CD4-positive, alpha-beta T cell (primary cell): ENCODE measurements at places on chromosomes 13 and 19. TPM values are rescaled to one million over a fixed set of nuclear protein-coding genes. Genes with fewer than 3 reads are reported as not detected.

DNA sequence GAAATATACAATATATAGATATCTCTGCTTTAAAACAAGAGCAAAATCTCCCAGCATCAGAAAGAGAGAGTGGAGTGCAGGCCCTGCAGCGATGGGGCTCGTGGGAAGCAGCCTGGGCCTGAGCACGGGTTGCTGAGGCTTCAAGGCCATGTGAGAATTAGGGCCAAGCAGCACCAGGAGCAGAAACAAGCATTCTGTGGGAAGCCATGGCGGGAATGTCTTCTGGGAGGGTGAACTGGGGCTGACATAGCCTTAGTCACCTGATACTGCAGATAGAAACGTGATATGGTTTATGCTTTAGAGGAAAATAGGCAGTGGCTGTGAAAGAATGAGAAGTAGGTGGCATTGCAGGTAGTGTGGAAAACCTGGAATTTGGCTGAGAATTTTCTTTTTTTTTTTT is 472.3 kb downstream of the IRS2 start:
- DNase-seq = no peak
- no peaks in the 10 kb centered on the region for H3K36me3 ChIP-seq
- no peaks in the 10 kb centered on the region for H3K27me3 ChIP-seq
- no peak overlapping the region for H3K4me3 ChIP-seq
- no peaks in the 10 kb centered on the region for H3K4me1 ChIP-seq

GRCh38 chr19:8371011-8371804 is 7.3 kb downstream of the ANGPTL4 start:
- no peaks in the 10 kb centered on the region for H3K4me1 ChIP-seq
- DNase-seq = no peak
- no peaks in the 10 kb centered on the region for H3K36me3 ChIP-seq
- peaks cover 17% of the 10 kb centered on the region for H3K27me3 ChIP-seq
- H3K27ac ChIP-seq = no peak overlapping the region

DNA sequence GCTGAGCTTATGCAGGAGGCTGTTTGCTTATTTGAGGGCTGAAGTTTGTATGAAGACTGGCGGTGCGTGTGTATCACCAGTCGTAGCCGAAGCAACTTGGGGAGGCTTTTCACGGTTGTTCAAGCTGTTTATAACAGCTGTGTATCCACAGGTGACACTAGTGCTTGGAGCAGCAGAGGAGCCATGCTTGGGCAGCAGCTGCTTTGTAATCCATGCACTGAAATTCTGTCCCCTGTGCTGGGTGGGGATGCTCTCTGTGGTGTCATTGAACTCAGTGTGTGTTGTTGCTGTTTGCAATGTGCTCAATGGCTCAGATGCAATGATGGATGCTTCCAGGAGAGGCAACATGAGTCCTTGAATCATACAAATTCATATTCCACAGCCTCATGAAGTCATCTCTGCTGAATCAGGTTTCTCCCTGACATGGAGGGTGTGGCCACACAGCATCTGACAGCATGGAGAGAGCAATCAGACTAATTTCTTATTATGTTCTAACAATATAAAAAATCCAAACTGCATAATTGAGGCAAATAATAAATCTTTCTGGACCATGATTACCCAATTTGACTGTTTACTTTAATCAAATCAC is 18.8 kb upstream of the GTF3A start:
- H3K27me3 ChIP-seq = no peaks in the 10 kb centered on the region
- H3K4me3 ChIP-seq = no peak overlapping the region
- no peak overlapping the region for H3K27ac ChIP-seq
- DNase-seq = no peak
- no peaks in the 10 kb centered on the region for H3K36me3 ChIP-seq

ZNF433 gene
- 2.8 TPM for total RNA-seq

DNA sequence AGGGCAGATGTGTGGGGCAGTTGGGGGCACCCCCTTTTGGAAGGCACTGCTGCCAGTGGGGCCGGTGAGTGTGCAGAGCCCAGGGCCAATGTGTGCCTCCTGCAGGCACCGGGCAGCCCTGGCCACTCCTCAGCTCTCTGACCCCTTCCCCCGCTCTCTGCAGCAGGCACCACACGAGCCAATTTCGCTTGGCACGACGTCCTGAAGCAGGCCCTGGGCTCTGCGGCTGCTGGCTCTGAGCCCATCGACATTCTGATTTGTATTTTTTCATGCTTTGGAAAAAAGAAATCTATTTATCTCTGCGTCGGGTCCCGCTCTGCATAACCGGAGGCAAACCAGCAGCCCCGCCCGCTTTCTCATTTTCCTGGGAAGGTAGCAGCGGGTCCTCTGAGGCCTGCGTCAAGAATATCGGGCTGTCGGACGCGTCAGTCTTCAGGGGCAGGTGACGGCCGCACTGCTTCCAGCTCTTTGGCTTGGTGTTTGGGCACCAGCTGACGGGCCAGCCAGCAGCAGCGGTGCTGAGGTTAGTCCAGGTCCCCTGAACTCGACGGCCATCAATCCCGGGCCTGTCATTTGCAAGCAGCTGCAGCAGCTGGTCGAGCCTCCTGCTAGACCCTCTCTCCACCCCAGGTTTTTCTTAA is 134.3 kb downstream of the KDM4B start:
- H3K4me3 ChIP-seq = no peak overlapping the region
- H3K27ac ChIP-seq = no peak overlapping the region
- peaks cover 24% of the 10 kb centered on the region for H3K36me3 ChIP-seq
- DNase-seq = no peak

DNA sequence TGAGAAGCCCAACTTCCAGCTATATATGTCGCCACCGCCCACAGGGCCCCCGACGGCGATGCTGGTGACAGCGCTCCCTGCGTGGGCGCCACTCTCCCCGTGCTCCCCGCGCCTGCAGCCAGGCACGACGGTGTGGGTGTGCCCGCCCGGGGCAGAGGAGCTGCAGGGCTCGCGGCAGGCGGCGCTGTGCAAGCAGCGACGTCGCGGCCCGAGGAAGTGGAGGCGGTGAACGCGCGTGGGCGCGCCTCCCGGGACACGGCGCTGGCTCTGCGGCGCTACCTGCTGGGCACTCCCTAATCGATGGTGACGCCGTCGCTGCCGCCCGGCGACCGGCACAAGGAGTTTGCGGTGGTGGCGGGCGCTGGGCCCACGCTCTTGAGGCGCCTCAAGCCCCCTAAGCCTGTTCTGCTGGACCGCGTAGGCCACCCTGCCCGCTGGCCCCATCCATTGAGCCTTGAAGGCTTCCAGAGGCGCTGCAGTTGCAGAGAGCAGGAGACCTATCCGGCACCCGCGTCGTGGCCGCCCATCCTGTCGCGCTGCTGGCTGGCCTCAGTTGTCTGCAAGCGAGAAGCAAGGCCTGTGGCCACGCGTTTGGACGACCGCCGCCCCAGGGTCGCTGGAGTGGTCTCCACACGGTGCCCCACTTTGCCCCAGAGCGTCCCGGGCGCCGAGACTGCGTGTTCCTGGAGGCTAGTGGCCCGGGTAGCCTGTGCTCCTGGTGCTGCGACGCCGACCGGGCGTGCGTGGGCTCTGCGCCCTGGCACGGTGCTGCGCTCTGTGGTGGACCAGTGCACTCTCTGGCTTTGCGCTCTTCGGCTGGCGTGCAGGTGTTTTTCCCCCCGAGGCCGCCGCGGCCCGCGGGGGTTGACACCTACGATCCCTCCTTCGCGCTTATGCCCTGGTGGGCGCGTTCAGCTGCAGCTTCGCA is 23.1 kb downstream of the LRFN3 start:
- peak overlapping the region; percentile 64 for H3K4me3 ChIP-seq
- H3K27me3 ChIP-seq = no peaks in the 10 kb centered on the region
- no peaks in the 10 kb centered on the region for H3K36me3 ChIP-seq
- DNase-seq = peak; percentile 83

DNA sequence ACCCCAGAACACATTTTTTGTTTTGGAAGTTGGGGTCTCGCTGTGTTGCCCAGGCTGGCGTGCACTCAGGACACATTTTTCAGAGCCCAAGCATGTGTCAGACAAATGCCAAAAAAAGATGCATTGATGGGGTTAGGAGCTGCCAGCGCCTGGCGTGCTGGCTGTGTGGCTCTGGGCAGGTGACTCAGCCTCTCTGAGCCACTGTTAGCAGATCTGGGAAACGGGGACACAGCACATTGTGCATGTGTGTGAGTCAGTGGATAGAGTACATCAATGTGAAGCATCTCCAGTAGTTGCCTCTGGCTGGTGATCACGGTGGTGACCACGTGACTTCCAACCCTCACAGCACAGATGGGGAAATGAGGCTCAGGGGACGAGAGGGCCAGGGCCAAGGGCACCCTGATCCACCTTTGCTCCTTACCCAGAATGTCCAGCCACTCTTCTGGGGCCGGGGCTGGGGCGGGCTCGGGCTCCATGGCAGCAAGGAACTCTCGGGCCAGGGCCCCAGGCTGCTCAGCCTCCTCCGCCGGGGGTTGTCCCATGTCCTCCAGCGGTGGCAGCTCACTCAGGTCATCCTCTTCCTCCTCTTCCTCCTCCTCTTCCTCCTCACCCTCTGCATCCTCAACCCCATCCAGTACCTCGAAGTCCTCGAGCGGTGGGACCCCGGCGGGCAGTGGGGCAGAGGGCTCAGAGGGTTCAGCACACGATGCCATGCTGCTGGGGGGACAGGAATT is 1.9 kb downstream of the FKBP8 start:
- no peak overlapping the region for H3K4me3 ChIP-seq
- DNase-seq = no peak
- peaks cover 28% of the 10 kb centered on the region for H3K4me1 ChIP-seq

DNA sequence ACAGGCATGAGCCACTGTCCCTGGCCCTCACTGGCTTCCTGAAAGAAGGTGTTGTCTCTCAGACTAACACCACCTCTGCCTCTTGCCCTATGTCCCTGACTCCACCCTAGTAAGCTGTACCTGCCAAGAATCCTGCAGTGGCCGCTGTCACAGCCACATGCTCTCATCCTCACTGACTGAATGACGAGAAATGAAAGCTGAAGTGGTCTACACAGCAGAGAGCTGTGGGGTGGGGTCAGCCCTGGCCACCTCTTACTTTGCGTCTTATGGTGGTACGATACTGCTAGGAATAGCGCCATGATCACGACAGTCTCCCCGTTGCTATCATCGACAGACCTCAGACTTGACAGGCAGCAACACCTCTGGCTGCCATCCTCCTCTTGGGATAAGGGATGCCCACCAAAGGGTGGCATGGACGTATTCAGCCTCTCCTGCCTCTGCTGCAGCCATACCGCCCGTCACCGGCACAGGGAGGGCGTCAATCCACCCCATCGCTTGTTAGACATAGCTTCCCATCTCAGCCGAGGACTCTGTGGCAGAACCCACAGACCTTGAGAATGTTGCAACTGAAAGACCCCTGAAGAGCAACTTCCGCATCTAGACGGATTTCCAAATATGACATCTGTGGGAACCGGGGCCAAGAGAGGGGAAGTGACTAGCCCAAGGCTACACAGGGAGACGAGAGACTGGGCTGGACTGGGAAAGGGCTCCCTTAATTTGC is 809 bp downstream of the MYO1F start:
- peak overlapping the region; percentile 52 for H3K27ac ChIP-seq
- H3K27me3 ChIP-seq = no peaks in the 10 kb centered on the region
- peaks cover 96% of the 10 kb centered on the region for H3K4me1 ChIP-seq
- DNase-seq = peak; percentile 16
- no peaks in the 10 kb centered on the region for H3K36me3 ChIP-seq
- peak overlapping the region; percentile 66 for H3K4me3 ChIP-seq

RFPL4A gene
- not detected for total RNA-seq

- H3K4me3 ChIP-seq = no peak overlapping the region
- no peak overlapping the region for H3K27ac ChIP-seq
- peaks cover 32% of the 10 kb centered on the region for H3K36me3 ChIP-seq
- peaks cover 62% of the 10 kb centered on the region for H3K4me1 ChIP-seq
Observed at GRCh38 chr13:98504371-98504963, 72.4 kb downstream of the STK24 start.

- no peak for DNase-seq
- no peaks in the 10 kb centered on the region for H3K4me1 ChIP-seq
- no peak overlapping the region for H3K4me3 ChIP-seq
- H3K36me3 ChIP-seq = no peaks in the 10 kb centered on the region
- H3K27ac ChIP-seq = no peak overlapping the region
- H3K27me3 ChIP-seq = no peaks in the 10 kb centered on the region
Observed at GRCh38 chr13:111542530-111543341, 222.3 kb downstream of the TEX29 start.

MCEMP1 gene
- not detected for total RNA-seq

DNA sequence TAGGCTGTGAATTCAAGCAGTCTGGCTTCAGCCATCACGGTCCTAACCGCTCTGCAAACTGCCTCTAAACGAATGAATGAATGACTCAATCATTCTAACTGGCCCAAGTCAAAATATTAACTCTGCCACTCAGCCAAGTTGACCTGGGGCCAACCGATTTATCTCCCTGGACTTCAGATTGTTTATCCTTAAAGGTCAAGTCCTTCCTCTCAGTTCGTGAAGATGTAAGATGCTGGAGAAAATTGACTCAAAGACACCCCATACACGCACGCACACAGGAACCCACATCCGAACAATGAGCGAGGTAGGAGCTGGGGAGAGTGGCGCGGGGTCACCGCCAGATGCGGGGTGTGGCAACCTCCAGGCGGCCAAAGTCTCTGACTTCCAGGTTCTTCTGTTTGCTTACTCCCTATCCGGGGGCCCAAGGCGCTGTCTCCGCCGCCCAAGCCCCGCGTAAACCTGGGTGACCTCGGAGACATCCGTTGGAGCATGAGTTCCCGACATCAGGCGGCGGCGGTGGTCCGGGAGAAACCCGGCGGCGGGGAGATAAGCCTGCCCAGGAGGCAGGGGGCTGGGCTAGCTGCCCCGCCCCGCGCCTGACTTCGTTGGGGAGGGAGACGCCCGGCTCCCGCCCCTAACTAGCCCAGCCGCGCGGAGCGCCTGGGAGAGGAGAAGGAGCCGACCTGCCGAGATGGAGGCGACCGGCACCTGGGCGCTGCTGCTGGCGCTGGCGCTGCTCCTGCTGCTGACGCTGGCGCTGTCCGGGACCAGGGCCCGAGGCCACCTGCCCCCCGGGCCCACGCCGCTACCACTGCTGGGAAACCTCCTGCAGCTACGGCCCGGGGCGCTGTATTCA is at the start of gene CYP2S1:
Gene CYP2S1 (plus strand): TSS at position 646 of the 856 bp plus-strand sequence. CDS start 46 bp downstream, at position 692.
- H3K36me3 ChIP-seq = no peaks in the 10 kb centered on the region
- no peak for DNase-seq
- no peak within 1 kb of the TSS for H3K27ac ChIP-seq
- peak within 1 kb of the TSS; percentile 16 for H3K4me3 ChIP-seq
- H3K4me1 ChIP-seq = peaks cover 21% of the 10 kb centered on the region
